Upper lobe of right lung (tissue), 1 donor: ENCODE measurements at places on chromosomes 5 and 9. TPM values are rescaled to one million over a fixed set of nuclear protein-coding genes. Genes with fewer than 3 reads are reported as not detected.

GRM6 gene
- total RNA-seq, result not detected

DNA sequence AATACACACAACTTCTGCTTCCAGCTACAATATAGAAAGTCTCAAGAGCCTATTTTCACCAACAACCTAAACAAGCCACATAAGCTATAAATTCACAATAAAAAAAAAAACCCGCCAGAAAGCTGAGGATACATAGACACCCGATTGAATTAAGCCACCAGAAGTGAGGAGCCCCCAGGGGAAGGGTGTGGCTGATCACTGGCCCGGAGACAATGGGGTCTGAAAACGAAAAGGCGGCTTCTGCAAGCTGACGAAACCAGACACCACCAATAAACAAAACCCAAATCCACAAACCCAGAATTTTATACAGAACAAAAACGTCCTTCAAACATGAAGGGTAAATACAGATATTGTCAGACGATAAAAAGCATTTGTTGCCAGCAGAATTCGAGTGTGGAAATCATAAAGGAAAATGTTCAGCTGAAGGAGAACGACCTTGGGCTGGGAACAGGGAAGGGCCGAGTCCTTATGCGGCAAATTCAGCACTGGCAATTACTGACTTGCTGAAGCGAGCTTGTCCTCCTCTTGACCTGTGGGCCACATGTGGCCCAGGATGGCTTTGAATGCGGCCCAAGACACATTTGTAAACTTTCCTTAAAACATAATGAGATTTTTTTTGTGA is 39.6 kb upstream of the CEP72 start:
- no peak overlapping the region for H3K27ac ChIP-seq
- peaks cover 45% of the 10 kb centered on the region for H3K27me3 ChIP-seq
- no peaks in the 10 kb centered on the region for H3K36me3 ChIP-seq
- H3K4me3 ChIP-seq, result no peak overlapping the region

MSMP gene
- total RNA-seq, result not detected

FBN2 gene
- total RNA-seq, result 0.58 TPM

RAI14 gene
- total RNA-seq, result 79.6 TPM

TMEM245 gene
- total RNA-seq, result 92.1 TPM

- H3K27me3 ChIP-seq, result no peaks in the 10 kb centered on the region
- no peaks in the 10 kb centered on the region for H3K36me3 ChIP-seq
- peaks cover 3% of the 10 kb centered on the region for H3K4me1 ChIP-seq
- H3K4me3 ChIP-seq, result no peak overlapping the region
- DNase-seq, result no peak
- H3K27ac ChIP-seq, result no peak overlapping the region
Observed at GRCh38 chr5:127074466-127074865, 1.2 kb upstream of the C5orf63 start.

DNA sequence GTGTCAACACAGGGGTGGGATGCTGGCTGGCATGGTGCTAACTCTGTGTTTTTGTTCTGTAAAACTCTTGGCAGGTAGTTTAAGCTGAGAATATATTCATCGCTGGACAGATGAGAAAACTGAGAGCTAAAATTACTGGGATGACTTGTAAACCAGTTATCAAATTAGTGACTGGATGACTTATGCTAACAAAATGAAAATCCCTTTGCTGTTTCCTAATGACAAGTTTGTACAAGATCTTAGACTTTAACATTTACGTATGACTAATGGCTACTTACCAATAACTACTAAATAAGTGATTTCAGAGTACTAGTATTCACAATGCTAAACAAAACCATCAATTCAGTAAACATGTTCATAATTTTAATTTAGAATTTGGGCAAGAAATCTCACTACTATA is 854.8 kb upstream of the ARRDC3 start:
- H3K36me3 ChIP-seq, result no peaks in the 10 kb centered on the region
- no peaks in the 10 kb centered on the region for H3K4me1 ChIP-seq
- H3K27me3 ChIP-seq, result no peaks in the 10 kb centered on the region
- H3K4me3 ChIP-seq, result no peak overlapping the region
- no peak overlapping the region for H3K27ac ChIP-seq

CNTNAP3B gene
- total RNA-seq, result 9.3 TPM

DNA sequence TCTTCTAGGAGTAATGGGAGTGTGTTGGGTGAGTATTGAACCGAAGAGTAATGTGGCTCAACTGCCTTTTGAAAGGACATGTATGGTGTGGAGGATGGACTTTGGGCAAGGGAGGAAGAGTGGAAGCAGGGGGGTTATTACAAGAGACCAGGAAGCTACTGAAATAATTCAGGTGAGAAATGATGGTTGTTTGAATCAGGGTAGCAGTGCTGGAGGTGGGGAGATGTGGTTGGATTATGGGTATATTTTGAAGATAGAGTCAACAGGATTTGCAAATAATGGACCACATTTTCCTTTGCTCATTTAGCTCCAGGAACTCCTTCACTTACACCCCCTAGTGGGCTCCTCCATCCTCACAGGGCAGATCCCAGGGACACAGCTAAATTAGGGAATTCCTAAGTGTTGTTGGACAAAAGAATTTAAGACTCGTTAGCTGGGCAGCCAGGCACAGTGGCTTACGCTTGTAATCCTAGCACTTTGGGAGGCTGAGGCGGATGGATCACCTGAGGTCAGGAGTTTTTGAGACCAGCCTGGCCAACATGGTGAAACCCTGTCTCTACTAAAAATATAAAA is 1.2 kb upstream of the SLC4A9 start:
- H3K36me3 ChIP-seq, result no peaks in the 10 kb centered on the region
- H3K27ac ChIP-seq, result no peak overlapping the region
- peaks cover 11% of the 10 kb centered on the region for H3K4me1 ChIP-seq

PCSK1 gene
- total RNA-seq, result not detected

CTXN3 gene
- total RNA-seq, result not detected

PAPPA gene
- 2.9 TPM for total RNA-seq

DNA sequence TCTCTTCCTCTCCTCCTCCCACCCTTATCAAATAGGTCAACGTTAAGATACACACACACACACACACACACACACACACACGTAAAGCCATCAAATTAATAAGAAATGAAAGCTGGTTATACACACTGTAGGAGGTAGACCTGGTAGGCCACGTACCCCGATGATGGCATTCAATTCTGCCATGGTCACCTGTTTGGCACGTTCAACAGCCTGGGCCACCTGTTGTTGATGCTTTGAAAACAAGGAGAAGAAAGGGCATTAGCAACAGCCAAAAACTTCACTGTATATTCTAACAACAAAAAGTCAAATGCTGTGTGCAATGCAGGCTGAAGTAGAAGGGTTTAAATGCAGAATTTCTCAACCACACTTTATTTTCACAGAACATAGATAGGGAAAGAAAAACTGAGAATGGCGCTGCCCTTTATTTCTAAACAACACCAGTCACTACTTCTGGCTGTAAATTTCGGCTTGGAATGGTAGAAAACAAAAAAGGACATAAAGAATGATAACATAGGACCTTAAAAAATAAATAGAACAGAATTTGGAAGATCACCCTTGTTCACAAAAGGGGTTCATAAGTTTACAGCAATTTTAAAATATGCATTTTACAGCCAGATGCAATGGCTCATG is 37.2 kb downstream of the TLE1 start:
- H3K27me3 ChIP-seq, result no peaks in the 10 kb centered on the region
- H3K27ac ChIP-seq, result no peak overlapping the region
- no peak overlapping the region for H3K4me3 ChIP-seq
- H3K4me1 ChIP-seq, result no peaks in the 10 kb centered on the region
- DNase-seq, result no peak

- H3K27ac ChIP-seq, result no peak overlapping the region
- peaks cover 5% of the 10 kb centered on the region for H3K36me3 ChIP-seq
- H3K27me3 ChIP-seq, result no peaks in the 10 kb centered on the region
- no peaks in the 10 kb centered on the region for H3K4me1 ChIP-seq
Observed at GRCh38 chr9:89376741-89377351, 58.5 kb downstream of the SECISBP2 start.

- peak within 1 kb of the TSS; percentile 73 for H3K4me3 ChIP-seq
- H3K27ac ChIP-seq, result peak within 1 kb of the TSS; percentile 95
- peak; percentile 76 for DNase-seq
- H3K4me1 ChIP-seq, result peaks cover 24% of the 10 kb centered on the region
- H3K27me3 ChIP-seq, result no peaks in the 10 kb centered on the region
- no peaks in the 10 kb centered on the region for H3K36me3 ChIP-seq
Observed at GRCh38 chr9:14313951-14314423, at the start of gene NFIB. Gene NFIB (minus strand): TSS chr9:14314141. CDS start chr9:14313511, 630 bp downstream.

DNA sequence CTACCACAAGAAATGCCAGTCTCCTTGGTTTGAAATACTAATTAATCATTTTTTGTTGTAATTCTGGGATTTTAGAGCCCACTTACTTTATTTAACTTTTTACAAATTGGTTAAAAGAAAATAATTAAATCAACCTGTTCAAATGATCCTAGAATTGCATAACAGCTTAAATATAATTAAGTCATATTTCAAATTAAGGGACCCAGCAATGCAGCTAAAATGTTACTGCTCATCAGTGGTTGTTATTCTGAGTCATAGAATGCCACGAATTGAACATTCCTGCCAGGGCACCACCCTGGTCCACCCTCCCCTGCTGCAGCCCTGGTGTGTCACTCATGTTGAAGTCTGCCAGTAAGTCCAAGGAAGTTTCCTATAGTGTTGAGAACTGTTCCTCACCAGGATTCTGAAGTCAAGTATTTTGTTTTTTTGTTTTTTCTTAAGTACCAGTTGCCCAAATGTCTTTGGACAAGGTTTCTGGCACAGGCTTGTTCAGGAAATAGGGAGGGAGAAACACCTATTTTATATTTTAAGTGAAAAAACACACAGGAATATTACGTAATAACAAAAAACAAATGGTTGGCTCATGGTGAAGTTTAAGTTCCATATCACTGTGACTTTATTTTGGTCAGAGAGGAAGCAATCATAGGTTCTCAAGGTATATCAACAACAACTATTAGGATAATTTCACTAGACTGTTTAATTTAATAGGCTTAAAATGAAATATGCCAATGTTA is 4.3 kb upstream of the ITGA1 start:
- H3K4me3 ChIP-seq, result no peak overlapping the region
- no peak overlapping the region for H3K27ac ChIP-seq
- no peaks in the 10 kb centered on the region for H3K36me3 ChIP-seq
- peaks cover 7% of the 10 kb centered on the region for H3K4me1 ChIP-seq
- DNase-seq, result no peak

DNA sequence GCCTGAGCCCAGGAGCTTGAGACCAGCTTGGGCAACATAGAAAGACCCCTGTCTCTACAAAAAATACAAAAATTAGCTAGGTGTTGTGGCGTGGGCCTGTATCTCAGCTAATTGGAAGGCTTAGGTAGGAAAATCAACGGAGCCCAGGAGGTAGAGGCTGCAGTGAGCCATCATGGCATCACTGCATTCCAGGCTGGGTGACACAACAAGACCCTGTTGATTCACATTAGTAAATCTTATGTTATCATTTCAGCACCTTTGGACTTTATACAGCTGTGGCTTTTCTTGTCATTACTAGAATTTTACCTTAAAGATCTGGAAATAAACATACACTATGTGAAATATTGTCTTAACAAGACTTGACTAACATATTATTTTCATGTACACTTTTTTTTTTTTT is 185.0 kb downstream of the ZNF608 start:
- H3K4me1 ChIP-seq, result no peaks in the 10 kb centered on the region
- H3K27ac ChIP-seq, result no peak overlapping the region
- DNase-seq, result no peak
- no peaks in the 10 kb centered on the region for H3K27me3 ChIP-seq

- H3K27ac ChIP-seq, result no peak overlapping the region
- no peaks in the 10 kb centered on the region for H3K36me3 ChIP-seq
- H3K27me3 ChIP-seq, result no peaks in the 10 kb centered on the region
- DNase-seq, result no peak
- peak overlapping the region; percentile 27 for H3K4me3 ChIP-seq
- H3K4me1 ChIP-seq, result peaks cover 6% of the 10 kb centered on the region
Observed at GRCh38 chr9:8733131-8733954, 933.8 kb upstream of the DMAC1 start.

DNA sequence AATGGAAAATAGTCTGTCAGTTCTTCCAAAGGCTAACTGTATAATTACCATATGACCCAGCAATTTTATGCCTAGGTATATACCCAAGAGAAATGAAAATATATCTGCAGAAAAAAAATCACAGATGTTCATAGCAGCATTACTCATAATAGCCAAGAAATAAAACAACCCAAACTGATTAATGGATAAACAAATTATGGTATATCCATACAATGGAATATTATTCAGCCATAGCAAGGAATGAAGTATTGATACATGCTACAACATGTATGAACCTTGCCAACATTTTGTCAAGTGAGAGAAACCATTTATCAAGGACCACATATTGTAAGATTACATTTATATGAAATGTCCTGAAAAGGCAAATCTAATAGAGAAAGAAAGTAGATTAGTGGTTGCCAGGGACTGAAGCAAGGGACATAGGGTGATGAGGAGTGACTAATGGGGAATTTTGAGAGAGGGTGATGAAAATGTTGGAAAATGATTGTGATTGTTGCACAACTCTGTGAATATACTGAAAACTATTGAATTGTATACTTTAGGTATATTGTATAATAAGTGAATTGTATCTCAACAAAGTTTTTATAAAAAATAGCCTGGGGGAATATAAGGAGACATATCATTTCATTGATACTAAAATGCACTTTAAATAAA is 114.4 kb downstream of the PBX3 start:
- no peak overlapping the region for H3K4me3 ChIP-seq
- peaks cover 2% of the 10 kb centered on the region for H3K4me1 ChIP-seq
- H3K27me3 ChIP-seq, result no peaks in the 10 kb centered on the region
- DNase-seq, result no peak

LCN2 gene
- 14.3 TPM for total RNA-seq

RUSC2 gene
- total RNA-seq, result 31.5 TPM

DNA sequence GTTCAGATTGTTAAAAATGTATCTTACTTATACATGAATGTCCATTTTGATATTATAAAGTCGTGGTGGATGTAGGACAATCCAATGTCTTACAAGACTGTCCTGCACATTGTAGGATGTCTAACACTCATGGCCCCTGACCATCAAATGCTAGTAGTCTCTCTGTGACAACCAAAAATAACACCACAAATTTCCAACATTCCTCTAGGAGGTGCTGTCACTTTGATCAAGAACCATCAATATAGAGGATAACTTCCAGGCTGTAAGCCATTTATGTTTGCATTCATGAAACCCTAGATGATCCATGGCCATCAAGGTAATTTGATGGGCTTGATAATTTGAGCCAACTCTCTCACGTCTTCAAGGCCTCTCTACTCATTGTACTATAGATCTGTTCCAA is 20.5 kb upstream of the ZFR start:
- no peak overlapping the region for H3K27ac ChIP-seq
- no peaks in the 10 kb centered on the region for H3K4me1 ChIP-seq

- H3K4me1 ChIP-seq, result peaks cover 34% of the 10 kb centered on the region
- no peaks in the 10 kb centered on the region for H3K36me3 ChIP-seq
- no peak for DNase-seq
- H3K27ac ChIP-seq, result peak overlapping the region; percentile 60
Observed at GRCh38 chr5:172694061-172694460, 53.0 kb downstream of the NEURL1B start.

GRCh38 chr9:89433826-89434225 is 64.1 kb downstream of the SEMA4D start:
- H3K36me3 ChIP-seq, result no peaks in the 10 kb centered on the region
- H3K4me3 ChIP-seq, result no peak overlapping the region
- no peak overlapping the region for H3K27ac ChIP-seq
- no peak for DNase-seq

GRCh38 chr9:126490871-126491567 is 122.7 kb upstream of the LMX1B start:
- H3K27me3 ChIP-seq, result no peaks in the 10 kb centered on the region
- no peak overlapping the region for H3K4me3 ChIP-seq
- H3K36me3 ChIP-seq, result no peaks in the 10 kb centered on the region
- no peak overlapping the region for H3K27ac ChIP-seq
